Pulmonary artery endothelial cell (primary cell): ENCODE measurements at places on chromosomes 11 and 22.

DNA sequence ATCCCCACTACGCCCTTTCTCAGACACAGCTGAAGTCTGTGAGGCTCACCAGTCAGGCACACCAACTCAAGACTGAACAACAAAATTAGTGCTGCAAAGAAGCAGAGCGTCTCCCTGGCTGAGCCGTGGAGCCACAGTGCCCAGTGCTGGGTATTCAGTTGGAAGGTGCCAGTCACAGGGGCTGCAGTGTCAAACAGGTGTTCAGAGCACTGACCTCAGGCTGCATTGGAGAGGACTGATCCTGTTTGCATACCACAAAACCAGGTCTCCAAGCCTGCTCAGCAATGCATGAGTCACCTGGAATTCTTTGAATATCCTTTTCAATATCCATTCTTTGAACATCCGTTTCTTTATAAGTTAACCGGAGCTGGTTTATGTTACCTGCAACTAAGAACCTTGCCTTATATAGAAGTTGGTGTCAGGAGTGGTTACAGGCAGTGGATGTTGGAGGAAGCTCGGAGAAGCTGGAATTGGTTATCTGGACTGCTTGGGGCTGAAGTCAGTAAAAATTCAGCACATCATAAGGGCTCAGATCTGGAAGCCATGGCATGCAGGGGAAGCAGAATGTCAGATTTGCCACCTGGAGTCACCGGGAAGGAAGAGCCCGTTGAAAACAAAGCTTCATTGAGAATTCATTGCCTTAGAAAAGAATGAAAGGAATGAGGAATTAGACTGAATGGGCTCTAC lies 30.3 kb downstream of the PDGFB start:
- DNase-seq = no peak

DNA sequence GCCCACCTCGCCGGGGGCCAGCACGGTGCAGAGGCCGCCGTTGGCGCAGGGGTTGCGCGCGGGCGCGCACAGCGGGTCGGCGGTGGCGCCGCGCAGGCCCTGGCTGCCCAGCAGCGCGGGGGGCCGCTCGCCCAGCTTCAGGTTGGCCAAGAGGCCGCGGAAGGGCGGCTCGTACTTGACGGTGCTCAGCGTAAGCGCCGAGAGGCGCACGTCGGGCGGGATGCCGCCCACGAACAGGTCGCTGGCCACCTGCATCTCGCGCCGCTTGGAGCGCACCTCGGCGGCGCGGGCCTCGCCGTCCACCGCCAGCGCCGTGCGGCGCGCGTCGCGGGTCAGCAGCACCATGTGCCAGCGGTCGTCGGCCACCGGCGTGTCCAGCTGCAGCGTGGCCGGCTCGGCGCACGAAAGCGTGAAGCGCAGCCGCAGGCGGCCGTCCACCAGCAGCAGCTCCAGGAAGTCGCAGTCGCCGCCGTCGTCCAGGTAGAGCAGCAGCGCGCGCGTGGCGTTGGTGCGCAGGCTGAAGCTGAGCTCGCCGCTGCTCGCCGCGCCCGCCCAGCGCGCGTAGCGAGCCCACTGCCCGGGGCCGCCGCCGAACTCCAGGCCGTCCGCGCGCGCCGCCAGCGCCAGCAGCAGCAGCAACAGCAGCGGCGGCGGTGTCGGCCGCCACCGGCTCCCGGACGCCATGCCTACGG lies 9.8 kb downstream of the NRXN2 start:
- DNase-seq = no peak

DNA sequence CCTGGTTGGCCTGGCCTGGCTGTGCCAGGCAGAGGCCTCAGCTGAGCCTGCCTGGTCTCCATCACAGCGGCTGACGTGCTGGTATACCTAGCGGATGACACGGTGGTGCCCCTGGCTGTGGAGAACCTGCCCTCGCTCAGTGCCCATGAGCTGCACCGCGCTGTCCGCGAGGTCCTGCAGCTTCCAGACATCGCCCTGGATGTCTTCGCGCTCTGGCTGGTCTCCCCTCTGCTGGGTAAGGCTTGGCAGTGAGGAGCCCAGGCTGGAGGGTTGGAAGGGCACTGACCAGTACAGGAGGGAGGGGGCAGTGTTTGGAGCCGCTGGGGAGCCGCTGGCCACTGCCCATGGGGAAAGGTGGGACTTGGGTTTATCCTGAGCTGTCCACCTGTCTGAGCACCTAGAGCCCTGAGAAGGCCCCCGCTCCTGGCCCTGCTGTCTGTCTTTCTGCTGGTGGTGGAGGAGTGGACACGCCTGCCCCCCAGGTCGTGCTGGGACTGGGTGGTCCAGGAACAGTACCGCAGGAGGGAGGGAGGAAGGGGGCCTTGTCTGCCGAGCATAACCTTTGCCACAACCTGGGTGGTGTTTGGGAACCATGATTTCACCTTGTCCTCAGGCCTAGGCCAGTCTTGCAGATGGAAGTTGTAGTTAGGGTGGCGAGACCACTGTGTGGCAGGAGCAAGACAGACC lies 3.0 kb downstream of the FRMD8 start:
- no peak for DNase-seq

GRCh38 chr22:42383287-42383686 lies 48.9 kb downstream of the NFAM1 start:
- DNase-seq = no peak
